ENCODE measurements at places on chromosomes 7 and 10. TPM values are rescaled to one million over a fixed set of nuclear protein-coding genes. Genes with fewer than 3 reads are reported as not detected.

DNA sequence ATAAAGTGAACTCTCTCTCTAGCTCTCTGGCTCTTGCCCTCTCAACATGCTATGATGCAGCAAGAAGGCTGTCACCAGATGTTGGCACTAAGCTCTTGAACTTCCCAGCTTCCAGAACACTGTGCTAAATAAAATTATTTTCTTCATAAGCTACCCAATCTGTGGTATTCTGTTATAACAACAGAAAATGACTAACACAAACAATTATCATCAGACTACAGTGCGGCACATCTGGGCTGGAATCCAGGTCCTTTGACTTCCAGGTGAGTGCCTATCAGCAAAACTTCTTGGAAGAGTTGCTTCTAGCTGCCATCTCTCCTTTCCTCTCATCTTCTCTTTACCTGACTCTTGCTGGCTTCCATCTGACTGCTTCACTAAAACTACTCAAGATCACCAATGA is 20.4 kb downstream of the HTR7 start:
- H3K27me3 ChIP-seq: no peaks in the 10 kb centered on the region
- DNase-seq: no peak
- no peak overlapping the region for H3K4me3 ChIP-seq

DNA sequence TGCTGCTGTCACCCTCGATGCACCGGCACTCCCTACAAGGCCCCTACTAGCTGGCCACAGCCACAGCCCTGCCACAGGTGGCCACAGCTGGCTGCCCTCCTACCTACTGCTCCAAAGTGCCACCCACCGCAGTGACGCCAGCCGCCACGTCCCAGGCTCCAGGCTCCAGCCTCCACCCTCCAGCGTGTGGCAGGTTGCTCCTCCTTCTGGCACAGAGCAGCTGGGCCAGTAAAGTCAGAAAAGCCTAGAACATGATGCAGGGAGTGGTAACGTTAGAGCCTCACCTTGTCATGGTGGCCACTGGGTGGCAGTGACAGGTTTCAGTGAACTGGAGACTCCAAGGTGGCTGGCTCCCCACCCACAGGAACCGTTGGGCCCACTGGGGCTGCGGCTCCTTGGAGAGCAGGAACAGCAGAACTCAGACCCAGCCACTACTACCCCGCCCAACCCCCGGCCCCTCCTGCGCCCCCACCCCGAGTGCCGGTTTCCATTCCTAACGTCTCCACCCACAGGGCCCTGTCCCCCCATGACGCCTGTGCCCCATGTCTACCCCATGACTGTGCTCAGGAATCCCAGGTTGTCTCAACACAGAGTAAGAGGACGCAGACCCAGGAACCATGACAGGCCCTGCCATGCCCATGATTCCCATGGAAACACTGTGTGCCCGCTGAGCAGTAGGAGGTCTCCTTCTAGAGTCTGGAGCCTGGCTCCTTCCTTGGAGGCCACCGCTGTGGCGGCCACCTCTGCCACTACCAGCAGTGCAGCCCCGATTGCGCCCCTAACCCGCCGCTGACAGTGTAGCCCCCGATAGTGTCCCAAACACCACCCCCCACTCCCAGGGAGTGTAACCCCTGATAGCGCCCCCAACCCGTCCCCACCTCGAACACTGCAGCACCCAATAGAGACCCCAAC is 52.3 kb upstream of the ZNF33B start:
- no peaks in the 10 kb centered on the region for H3K36me3 ChIP-seq
- no peak overlapping the region for H3K27ac ChIP-seq
- no peaks in the 10 kb centered on the region for H3K4me1 ChIP-seq
- H3K27me3 ChIP-seq: no peaks in the 10 kb centered on the region
- no peak for DNase-seq

GRCh38 chr7:37311355-37311754 is 137.3 kb downstream of the ELMO1 start:
- no peak overlapping the region for H3K27ac ChIP-seq
- no peaks in the 10 kb centered on the region for H3K36me3 ChIP-seq
- DNase-seq: no peak
- H3K27me3 ChIP-seq: no peaks in the 10 kb centered on the region
- no peak overlapping the region for H3K4me3 ChIP-seq

GRCh38 chr7:9835199-9835598 is 1138.5 kb upstream of the PHF14 start:
- no peaks in the 10 kb centered on the region for H3K36me3 ChIP-seq
- DNase-seq: no peak
- H3K27ac ChIP-seq: no peak overlapping the region
- H3K4me1 ChIP-seq: no peaks in the 10 kb centered on the region
- H3K27me3 ChIP-seq: no peaks in the 10 kb centered on the region

DNA sequence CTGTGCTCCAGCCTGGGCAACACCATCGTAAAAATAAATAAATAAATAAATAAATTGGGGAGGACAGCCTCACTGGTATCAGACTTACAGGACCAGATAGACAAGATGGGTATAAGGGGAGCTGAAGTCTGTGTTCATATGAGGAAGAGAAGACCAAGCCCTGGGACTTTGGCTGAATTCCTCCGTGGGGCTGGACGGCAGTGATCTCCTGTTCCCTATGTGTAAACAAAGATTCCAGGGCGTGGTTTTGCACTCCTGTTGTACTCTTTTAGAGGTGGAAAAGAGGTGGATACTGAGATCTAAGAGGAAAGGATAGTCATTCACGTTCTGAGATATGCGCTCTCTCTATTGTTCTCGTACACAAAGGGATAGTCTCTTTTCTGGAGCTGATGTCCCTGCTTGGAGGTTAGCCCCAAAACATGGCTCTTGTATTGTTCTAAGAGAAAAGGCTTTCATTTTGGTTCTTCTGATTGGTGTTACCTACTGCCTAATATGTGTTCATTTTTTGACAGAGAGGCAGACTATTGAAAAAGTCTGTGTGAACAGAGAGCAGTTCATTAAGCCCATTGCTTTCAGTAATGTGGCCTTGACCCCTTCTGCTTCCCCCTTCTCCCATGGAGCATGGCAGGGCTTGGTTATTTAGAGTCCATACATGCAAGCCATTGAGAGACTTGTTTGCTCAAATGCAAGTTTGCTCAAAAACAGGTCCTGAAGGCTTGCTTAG is 12.3 kb downstream of the KCTD7 start:
- no peaks in the 10 kb centered on the region for H3K27me3 ChIP-seq
- H3K4me1 ChIP-seq: no peaks in the 10 kb centered on the region
- no peak overlapping the region for H3K27ac ChIP-seq
- DNase-seq: no peak
- peaks cover 44% of the 10 kb centered on the region for H3K36me3 ChIP-seq

DNA sequence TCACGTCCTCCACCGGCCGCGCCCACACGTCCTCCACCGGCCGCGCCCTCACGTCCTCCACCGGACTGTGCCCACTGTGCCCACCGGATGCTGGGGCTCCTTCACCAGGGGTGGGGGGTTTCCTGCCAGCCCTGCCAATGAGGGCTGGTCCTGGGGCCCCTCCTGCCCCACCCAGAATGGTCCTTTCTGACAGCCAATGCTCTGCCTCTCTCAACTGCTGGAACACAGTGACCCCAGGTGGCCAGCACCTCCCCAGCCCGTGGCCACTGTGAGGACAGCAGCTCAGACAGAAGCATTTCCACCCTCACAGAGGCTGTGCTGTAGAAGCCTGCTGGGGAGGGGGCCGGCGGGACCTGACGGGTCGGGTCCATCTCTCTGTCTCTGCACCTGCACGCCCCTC is 90.1 kb upstream of the DNAAF5 start:
- H3K36me3 ChIP-seq: no peaks in the 10 kb centered on the region
- DNase-seq: no peak
- no peaks in the 10 kb centered on the region for H3K4me1 ChIP-seq
- H3K4me3 ChIP-seq: no peak overlapping the region
- H3K27ac ChIP-seq: no peak overlapping the region

Gene EVX1
- not detected for total RNA-seq

Gene DRGX
- total RNA-seq: not detected

Gene SFTPA1
- total RNA-seq: not detected

Measured in thoracic aorta (tissue), 2 donors.